ENCODE measurements at places on chromosomes 1 and 21. TPM values are rescaled to one million over a fixed set of nuclear protein-coding genes. Genes with fewer than 3 reads are reported as not detected.

DNA sequence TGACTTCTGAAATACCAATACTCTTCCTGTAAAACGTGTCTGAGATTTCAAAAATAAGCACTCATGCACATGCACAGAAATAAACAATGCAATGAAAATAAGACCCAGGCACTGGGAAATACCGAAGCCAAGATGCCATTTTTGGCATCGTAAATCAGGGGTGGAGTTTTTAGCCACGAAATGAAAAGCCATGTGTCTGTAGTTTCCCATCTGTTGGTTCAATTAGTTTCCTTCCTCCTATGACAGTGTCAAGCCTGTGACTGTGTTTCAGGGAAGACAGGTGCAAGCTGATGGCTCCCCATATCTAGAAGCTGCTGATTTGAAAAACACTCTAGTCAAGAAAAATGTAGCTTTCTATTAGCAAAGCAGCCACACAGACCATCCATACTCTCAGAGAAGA, 480.4 kb upstream of the CAMK1G start:
- H3K36me3 ChIP-seq: no peaks in the 10 kb centered on the region
- no peak for DNase-seq

Gene AMPD1
- total RNA-seq: not detected

DNA sequence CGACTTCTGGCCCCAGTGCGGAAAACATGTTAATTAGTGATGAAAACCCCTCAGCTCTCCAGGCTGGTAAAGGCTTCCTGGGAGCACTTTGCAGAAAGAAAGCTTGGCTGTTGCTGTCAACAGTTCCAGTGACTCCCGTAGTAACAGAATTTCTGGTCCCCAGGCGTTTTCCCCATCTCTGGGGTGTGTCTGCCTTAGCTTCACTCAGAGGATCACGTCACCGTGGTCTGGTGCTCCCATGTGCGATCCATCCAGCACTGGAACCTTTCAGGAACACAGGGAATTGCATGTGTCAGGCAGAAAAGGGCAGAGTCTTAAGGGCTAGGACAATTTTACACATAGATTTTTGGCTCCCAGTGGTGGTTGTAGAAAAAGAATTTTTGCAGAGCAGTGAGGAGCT, 470.4 kb upstream of the USP24 start:
- H3K36me3 ChIP-seq: no peaks in the 10 kb centered on the region
- no peaks in the 10 kb centered on the region for H3K4me1 ChIP-seq
- DNase-seq: no peak
- no peak overlapping the region for H3K27ac ChIP-seq
- no peaks in the 10 kb centered on the region for H3K27me3 ChIP-seq

DNA sequence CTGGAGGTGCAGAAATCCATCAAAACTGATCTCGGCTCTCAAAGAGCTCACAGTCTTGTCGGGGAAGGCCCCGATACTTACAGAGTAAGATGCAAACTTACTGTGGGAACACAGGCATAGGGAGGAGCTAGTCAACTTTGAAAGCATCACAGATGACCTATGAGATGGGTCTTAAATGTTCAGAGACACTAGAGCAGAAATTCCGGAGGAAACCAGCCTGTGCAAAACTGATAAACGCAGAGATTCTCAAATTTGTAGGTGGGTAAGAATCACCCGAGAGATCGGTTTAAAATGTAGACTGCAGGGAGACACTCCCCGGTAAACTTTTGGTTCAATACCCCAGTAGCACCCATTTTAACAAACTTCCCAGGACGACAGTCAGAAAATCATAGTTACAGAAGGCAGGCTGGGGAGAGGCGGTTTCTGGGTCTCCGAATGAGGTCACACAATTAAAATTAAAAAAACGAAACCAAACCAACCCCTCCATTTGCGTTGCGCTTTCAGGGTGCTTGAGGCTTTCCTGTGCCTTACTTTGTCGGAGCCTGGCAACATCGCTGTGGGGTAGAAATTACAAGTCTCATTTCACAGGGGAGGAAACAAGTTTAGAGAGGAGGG, 755 bp upstream of the THRAP3 start:
- peak overlapping the region; percentile 94 for H3K4me3 ChIP-seq
- H3K27me3 ChIP-seq: no peaks in the 10 kb centered on the region
- peaks cover 32% of the 10 kb centered on the region for H3K4me1 ChIP-seq
- H3K36me3 ChIP-seq: peaks cover 27% of the 10 kb centered on the region
- H3K27ac ChIP-seq: peak overlapping the region; percentile 99
- peak; percentile 47 for DNase-seq

DNA sequence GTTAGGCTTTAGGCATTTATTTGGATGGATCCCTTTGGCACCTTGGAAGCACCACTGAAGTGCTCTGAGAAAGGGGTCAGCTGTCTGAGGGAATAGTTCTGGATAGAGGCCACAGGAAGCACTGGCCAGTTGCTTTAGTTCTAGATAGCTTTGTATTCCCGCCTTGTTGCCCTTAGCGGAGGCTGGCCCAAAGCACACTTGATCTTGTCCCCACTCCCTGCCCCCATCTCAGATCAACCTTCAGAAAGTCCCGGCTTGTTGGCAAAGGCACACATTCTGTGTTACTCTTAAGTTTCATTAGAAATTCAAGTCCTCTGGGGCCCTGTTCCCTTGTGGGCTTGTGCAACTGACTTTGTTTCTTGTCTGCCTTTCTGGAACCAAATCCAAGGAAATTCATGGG, 15.2 kb upstream of the NBL1 start:
- H3K4me1 ChIP-seq: no peaks in the 10 kb centered on the region
- no peak overlapping the region for H3K4me3 ChIP-seq
- no peaks in the 10 kb centered on the region for H3K27me3 ChIP-seq
- H3K27ac ChIP-seq: no peak overlapping the region
- H3K36me3 ChIP-seq: peaks cover 30% of the 10 kb centered on the region
- DNase-seq: no peak

Gene ZBTB48
- total RNA-seq: 42.3 TPM

Gene RTCA
- total RNA-seq: 68.2 TPM

DNA sequence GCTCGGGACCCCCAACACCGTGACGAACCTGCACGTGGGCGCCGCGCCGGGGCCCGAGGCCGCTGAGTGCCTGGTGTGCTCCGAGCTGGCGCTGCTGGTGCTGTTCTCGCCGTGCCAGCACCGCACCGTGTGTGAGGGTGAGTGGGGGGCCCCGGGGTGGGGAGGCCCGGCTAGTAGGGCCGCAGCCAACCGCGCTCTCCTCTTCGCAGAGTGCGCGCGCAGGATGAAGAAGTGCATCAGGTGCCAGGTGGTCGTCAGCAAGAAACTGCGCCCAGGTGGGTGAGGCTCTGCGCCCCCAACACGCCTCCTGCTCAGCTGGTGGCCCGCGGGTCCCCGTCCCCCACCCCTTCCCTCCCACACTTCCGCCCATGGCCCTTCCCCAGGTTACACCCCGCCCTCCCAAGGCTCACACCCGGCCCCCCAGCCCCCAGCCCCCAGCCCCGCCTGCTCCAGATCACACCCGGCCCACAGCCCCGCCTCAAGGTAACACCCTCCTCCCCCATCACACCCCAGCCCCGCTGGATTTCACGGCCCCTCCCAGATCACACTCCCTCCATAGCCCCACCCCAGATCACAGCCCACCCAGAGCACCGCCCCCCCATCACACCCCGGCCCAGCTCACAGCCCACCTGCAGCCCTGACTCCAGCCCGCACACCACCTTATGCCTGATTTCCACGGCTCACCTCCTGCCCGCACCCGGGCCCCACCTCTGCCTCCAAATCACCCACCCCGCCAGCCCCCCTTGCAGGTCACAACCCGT, 2.4 kb upstream of the MMP23B start:
- peaks cover 5% of the 10 kb centered on the region for H3K4me1 ChIP-seq
- H3K27me3 ChIP-seq: peaks cover 4% of the 10 kb centered on the region
- peak overlapping the region; percentile 26 for H3K27ac ChIP-seq
- peak; percentile 62 for DNase-seq
- peak overlapping the region; percentile 47 for H3K4me3 ChIP-seq

DNA sequence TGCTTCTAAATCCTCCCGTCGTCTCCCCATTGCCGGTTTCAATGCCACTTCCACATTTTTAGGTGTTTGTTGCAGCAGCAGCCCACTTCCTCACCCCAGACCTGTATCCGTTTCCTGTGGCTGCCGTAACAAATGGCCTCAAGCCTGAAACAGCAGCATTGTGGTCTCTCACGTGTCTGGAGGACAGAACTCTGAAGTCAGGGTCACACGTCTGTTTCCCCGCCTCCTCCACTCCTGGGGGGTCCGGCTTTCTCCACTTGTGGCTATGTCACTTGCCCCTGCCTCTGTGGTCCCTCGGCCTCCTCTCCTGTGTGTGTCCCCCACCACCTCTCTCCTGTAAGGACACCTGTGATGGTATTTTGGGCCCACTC, 21.8 kb downstream of the TRPM2 start:
- no peak overlapping the region for H3K4me3 ChIP-seq
- H3K4me1 ChIP-seq: peaks cover 30% of the 10 kb centered on the region
- peak overlapping the region; percentile 27 for H3K27ac ChIP-seq
- peaks cover 43% of the 10 kb centered on the region for H3K36me3 ChIP-seq
- DNase-seq: peak; percentile 76

GRCh38 chr1:6984986-6985385, 199.7 kb downstream of the CAMTA1 start:
- no peak overlapping the region for H3K4me3 ChIP-seq
- H3K27me3 ChIP-seq: peaks cover 8% of the 10 kb centered on the region
- DNase-seq: no peak
- H3K36me3 ChIP-seq: no peaks in the 10 kb centered on the region
- no peaks in the 10 kb centered on the region for H3K4me1 ChIP-seq

- no peak overlapping the region for H3K27ac ChIP-seq
- H3K36me3 ChIP-seq: no peaks in the 10 kb centered on the region
- peaks cover 9% of the 10 kb centered on the region for H3K4me1 ChIP-seq
Observed at GRCh38 chr1:239587574-239588369, 201.4 kb downstream of the CHRM3 start.

- peaks cover 11% of the 10 kb centered on the region for H3K4me1 ChIP-seq
- H3K4me3 ChIP-seq: no peak overlapping the region
- no peaks in the 10 kb centered on the region for H3K27me3 ChIP-seq
- no peak for DNase-seq
- peaks cover 67% of the 10 kb centered on the region for H3K36me3 ChIP-seq
Observed at GRCh38 chr1:109231066-109231465, 17.3 kb downstream of the SARS1 start.

- H3K4me3 ChIP-seq: no peak overlapping the region
- H3K36me3 ChIP-seq: no peaks in the 10 kb centered on the region
- DNase-seq: no peak
- H3K27me3 ChIP-seq: peaks cover 6% of the 10 kb centered on the region
- H3K4me1 ChIP-seq: no peaks in the 10 kb centered on the region
Observed at GRCh38 chr1:166032572-166033371, 134.0 kb downstream of the FAM78B start.

- no peaks in the 10 kb centered on the region for H3K4me1 ChIP-seq
- H3K27me3 ChIP-seq: peaks cover 5% of the 10 kb centered on the region
- H3K4me3 ChIP-seq: no peak overlapping the region
- DNase-seq: no peak
Observed at GRCh38 chr1:99580451-99580850, 65.5 kb upstream of the PALMD start.

DNA sequence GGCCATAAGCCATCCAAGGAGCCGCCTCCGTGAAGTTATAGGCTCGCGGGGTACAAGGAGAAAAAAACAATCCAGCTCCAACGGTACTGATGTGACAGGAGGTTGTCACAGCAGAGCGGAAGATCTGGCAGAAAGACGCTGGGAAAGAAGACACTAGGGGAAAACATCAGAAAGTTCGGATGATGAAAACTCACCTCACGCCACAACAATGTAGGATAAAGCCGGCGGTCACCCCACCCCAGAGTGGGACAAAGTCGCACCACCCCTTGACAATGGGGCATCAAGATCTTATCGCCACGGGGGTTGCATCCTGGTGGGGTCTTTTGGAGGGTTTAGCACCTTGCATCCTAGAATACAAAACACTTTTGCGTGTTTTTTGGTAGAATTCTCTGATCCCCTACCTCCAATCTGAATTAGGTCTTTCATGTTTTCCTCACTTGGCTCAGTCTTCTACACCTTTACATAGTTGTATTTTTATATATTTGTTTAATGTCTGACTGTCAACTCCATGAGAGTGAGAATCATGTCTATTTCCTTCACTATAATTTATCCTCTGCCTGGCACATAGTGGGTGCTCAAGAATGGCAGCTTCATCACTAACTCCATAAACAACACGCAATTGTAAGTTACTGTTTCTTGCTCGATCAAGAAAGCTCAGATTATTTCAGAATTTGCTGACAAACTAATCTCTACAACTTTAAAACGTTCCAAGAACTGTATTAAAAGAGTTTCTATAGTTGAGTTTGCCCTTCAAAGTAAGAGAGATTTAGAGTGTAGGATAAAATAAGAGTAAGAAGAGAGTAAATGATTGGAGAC, 611 bp upstream of the ZSWIM5 start:
- no peaks in the 10 kb centered on the region for H3K36me3 ChIP-seq
- H3K27me3 ChIP-seq: peaks cover 20% of the 10 kb centered on the region
- no peak overlapping the region for H3K27ac ChIP-seq
- no peak for DNase-seq
- H3K4me3 ChIP-seq: peak overlapping the region; percentile 84
- H3K4me1 ChIP-seq: peaks cover 13% of the 10 kb centered on the region

Gene HRNR
- total RNA-seq: not detected

GRCh38 chr1:240765732-240766363, 153.9 kb upstream of the GREM2 start:
- H3K4me1 ChIP-seq: no peaks in the 10 kb centered on the region
- no peak overlapping the region for H3K4me3 ChIP-seq
- H3K27me3 ChIP-seq: no peaks in the 10 kb centered on the region
- H3K36me3 ChIP-seq: no peaks in the 10 kb centered on the region
- H3K27ac ChIP-seq: no peak overlapping the region

Gene GSTM5
- not detected for total RNA-seq

Gene HPDL
- 5.6 TPM for total RNA-seq

Gene LCE4A
- not detected for total RNA-seq

- no peak for DNase-seq
- H3K4me1 ChIP-seq: no peaks in the 10 kb centered on the region
- no peaks in the 10 kb centered on the region for H3K27me3 ChIP-seq
- no peak overlapping the region for H3K27ac ChIP-seq
- no peak overlapping the region for H3K4me3 ChIP-seq
Observed at GRCh38 chr1:163083690-163084089, 14.5 kb downstream of the RGS4 start.

DNA sequence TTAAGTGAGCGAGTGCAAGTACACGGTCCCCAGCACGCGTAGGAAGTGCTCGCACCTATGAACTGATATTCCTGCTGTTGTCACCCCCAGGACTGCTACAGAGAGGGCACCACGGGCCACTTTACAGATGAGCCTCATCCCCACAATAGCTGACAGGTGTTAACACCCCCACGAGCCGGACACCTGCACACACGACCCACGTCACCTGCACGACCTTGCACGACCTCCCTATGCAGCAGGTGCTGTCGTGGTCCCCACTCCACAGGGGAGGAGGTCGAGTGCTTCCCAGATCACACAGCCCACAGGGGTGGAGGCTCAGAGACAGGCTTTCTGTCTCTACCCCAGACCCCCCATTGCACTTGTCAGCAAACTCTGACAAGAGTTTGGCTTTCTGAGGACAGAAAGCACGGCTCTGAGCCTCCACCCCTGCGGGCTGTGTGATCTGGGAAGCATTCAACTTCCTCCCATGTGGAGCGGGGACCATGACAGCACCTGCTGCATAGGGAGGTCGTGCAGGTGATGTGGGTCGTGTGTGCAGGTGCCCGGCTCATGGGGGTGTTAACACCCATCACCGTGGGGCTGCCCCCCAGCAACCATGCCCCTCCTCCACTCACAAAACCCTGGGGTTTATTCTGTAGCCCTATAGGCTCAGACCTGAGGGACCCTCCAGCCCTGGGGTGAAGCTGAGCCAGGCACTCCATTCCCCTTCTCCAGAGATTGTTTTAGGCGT, 80.8 kb downstream of the MATN1 start:
- no peak overlapping the region for H3K4me3 ChIP-seq
- H3K27ac ChIP-seq: no peak overlapping the region
- DNase-seq: no peak
- no peaks in the 10 kb centered on the region for H3K4me1 ChIP-seq
- no peaks in the 10 kb centered on the region for H3K36me3 ChIP-seq
- H3K27me3 ChIP-seq: peaks cover 5% of the 10 kb centered on the region
